ENCODE measurements at places on chromosomes 11 and 22.

DNA sequence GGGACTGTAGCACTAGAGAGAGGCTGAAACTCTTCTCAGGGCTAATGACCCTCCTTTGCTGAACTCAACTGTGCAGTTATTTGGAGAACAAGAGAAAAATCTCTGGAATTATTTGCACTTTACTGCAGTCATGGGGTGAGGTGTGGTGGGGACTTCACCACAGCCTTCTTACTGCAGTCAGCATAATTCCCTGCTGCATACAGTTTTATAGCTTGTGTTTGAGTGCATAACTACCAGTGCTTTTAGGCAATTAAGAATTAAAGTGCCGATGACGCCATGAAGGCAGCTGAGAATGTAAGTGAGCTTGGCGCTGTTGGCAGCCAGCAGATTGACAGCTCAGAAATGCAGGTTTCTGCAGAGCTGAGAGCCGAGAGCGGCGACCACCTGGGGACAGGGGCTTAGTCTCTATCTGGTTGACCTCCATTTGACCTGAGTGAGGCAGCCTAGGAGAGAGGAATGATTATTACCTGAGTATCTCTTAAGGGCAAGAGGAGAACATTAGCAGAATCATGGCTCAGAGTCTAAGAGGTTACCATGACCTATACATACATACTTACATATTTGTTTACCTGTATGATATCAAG, 830.0 kb downstream of the NTM start:
- no peak for DNase-seq

DNA sequence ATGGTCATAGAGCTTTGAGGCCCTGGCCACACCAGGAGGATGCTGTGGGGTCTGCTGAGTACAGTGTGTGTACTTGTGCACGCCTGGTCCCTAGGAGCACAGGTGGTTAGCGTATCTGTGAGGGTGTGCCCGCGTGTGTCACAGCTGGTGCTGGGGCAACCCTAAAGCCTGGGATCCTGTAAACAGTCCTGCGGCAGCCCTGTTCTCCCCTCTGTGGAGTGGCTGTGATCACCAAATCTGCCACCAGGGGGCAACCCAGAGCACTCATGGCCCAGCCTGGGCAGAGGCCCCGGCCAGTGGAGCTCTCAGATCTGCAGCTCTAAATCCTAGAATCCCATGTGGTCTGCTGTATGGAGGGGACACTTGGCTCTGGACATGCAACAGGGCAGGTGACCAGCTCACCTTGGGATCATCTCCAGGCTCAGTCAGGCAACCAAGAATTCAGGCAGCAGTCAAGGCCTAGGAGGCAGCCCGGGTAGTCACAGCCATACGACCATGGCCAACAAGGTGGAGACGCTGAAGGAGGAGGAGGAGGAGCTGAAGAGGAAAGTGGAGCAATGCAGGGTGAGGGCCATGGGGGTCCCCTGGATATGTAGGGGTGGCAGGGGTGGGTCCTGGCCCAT, 3.9 kb downstream of the SH3BP1 start:
- peak; percentile 91 for DNase-seq

DNA sequence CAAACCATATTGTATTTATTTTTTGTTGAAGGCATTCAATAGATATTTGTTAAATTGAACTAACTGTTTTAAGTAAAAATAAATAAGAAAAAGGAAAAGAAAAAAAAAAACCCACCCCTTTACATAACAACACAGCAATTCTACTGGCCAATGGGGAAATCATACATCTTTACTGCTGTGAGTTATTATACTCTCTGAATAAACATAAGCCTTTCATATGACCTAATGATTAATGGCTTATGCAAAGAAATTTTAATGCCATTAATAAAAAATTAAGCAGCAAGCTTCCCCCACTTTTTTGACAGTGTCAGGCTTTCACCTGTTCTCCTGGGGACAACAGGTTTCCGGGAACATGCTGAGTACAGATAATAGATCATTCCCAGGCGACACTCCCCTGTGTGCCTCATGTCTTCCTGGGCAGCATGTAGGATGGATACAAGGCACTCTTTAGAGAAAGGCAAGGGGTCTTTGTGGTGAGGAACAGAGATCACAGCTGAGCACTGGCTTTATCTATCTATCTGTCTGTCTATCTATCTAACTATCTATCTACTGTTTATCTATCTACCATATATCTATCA, 676.0 kb downstream of the NTM start:
- DNase-seq, result no peak

DNA sequence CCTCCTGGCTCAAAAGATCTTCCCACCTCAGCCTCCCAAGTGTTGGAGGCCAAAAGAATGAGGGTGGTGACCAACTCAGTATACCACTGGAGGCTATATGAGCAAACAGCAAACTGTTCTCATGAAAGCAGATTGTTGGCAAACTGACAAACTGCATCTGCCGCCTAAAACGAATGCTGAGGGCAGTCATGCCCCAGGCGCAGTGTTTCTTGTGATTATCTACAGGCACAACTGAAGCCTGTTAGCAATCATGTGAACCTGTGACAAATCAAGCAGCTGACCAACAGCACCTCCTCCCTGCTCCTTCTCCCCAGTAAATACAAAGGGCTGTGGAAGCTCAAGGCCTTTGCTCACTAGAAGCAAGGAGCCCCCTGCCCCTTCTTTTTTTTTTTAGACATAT, 47.8 kb downstream of the BTBD10 start:
- no peak for DNase-seq

DNA sequence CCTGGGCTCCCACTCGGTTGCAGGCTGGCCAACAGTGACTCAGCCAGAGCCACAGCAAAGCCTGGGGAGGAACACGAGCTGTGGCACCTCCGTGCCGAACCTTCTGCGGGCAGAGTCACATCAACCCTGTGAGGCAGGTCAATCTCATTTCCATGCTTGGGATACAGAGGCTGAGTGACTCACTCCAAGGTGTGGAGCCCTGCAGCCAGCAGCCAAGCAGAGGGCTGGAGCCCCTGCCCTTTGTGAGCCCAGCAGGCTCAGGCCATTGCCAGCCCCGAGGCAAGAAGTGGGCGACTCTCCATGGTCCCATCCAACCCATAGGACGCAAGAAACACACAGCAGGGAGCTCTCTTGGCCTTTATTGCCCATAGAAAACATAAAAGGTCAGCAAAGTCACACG, 21.4 kb downstream of the CSNK1E start:
- DNase-seq, result no peak

DNA sequence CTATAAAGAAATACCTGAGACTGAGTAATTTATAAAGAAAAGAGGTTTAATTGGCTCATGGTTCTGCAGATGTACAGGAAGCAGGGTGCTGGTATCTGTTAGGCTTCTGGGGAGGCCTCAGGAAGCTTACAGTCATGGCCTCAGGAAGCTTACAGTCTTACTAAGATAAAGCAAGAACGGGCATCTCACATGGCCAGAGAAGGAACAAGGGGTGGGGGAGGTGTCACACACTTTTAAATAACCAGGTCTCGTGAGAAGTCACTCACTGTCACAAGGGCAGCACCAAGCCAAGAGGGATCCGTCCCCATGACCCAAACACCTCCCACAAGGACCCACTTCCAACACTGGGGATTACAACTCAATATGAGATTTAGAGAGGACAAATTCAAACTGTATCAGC, 192.8 kb upstream of the B3GAT1 start:
- DNase-seq, result no peak

- no peak for DNase-seq
Measured at GRCh38 chr22:36166518-36167220, 6.1 kb upstream of the APOL3 start.

DNA sequence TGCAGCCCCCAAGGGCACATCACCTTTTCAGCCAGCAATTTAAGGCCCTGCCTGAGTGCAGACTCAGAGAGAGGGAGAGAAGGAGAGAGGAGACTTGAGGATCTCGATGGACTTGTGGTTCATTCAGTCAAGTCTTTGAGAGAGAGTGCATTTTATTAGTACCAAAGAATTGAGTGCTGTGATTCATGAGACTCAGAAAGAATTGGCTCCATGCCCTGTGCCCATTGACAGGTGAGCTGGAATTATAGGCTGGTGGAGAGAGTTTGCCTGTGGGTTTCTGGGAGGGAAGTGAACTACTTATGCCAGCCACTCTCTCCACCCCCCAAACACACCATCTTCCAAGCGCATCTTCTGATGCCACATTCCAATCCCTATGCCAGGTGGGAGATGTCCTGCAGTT, 236.8 kb downstream of the MN1 start:
- no peak for DNase-seq

DNA sequence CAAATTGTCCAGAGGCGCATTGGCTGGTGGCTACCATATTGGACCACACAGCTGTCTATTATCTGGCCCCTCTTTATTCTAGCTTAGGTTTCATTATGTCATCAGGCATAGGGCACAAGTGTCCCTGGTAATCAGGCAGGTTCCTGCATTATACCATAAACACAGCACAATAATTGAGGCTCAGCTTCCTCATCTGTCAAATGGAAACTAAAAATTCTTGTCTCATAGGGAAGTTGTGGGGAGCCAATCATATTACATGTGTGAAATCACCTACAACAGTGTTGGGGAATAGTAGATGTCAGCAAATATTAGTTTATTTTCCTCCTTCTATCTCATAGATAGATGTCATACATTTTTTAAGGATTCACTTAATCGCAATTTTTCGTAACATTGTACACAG, 231.0 kb upstream of the SORL1-AS1 start:
- no peak for DNase-seq

DNA sequence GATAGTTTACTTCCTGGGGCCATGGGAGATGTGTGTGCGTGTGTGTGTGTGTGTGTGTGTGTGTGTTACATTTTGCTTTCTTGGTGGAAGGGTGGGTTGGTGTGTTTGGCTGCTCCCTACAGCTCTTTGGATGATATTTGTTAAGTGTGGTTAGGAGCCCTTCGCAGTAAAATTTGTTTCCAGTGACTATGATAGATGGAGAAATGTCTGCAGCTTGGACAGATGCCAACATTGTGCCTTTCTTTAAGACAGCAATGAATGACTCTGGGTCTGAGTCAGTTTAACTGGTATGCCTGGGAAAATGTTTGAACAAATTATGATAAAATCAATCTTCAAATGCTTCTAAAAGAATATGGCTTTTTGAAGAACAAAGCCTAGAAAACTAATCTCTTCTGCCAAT, 102.7 kb upstream of the TRPC6 start:
- DNase-seq, result no peak

DNA sequence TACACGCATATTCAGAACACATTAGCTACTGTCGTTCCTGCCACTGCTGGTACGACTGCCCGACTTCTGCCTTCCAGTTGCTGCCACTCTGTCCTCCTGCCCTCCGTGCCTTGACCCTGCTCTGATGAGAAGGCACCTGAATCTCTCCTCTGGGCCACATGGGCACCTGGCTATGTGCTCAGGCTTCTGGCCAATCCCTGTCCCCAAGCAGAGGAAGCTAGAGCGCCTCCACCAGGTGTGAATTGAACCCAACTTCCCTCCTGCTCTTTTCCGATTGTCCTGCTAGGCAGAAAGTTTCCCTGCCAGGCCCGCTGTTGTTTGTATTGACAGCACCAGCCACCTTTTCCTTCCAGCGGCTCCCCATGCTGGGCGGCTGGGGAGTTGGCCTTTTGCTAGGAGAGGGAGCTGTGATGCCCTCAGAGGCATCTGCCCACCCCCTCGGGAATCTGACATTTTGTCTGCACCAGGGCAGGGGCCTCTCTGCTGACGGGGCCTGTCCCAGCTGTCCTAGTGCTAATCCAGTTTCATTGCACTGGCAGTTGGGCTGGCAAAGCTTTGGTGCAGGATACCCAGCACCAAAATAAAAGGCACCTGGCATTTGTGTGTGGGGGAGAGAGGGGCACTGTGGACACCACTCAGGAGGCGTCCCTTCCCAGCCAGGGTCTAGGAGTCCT, 118.0 kb downstream of the GRIK4 start:
- DNase-seq, result no peak

DNA sequence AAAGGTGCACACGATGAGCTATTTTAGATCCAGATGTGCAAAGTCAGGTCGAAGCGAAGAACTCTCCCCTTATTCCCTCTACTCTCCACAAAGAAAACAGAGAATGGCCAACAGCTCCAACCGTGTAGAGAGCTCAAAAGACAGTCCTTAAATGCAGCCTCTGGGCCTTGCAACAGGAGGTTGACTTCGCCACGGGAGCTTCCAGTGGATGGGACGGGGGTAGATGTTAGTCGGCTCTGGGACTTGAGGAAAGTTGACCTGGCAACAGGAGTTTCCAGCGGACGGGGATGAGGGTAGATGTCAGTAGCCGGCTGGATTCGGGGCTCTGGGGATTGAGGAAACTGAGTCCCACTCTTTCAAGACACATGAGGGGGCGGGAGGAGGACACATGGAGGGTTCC, 450.4 kb downstream of the BRD1 start:
- no peak for DNase-seq

DNA sequence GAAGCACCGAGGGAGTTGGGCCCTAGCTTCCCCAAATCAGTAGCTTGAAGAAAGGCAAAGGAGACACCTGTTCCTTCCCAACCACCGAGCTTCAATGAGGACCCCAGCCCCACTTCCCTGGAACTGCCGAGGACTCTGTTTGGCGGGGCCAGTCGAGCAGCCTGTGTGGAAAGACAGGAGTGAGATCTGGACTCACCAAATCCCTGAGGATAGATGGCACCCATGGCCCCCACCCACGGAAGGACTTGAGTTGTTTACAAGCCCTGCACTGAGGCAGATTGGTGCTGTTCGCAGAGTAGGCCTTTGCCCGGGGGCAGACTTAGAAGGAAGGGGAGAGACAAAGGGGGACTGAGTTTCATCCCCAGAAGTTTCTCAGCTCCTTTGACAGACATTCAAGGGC, 64.6 kb downstream of the FEZ1 start:
- DNase-seq, result no peak

DNA sequence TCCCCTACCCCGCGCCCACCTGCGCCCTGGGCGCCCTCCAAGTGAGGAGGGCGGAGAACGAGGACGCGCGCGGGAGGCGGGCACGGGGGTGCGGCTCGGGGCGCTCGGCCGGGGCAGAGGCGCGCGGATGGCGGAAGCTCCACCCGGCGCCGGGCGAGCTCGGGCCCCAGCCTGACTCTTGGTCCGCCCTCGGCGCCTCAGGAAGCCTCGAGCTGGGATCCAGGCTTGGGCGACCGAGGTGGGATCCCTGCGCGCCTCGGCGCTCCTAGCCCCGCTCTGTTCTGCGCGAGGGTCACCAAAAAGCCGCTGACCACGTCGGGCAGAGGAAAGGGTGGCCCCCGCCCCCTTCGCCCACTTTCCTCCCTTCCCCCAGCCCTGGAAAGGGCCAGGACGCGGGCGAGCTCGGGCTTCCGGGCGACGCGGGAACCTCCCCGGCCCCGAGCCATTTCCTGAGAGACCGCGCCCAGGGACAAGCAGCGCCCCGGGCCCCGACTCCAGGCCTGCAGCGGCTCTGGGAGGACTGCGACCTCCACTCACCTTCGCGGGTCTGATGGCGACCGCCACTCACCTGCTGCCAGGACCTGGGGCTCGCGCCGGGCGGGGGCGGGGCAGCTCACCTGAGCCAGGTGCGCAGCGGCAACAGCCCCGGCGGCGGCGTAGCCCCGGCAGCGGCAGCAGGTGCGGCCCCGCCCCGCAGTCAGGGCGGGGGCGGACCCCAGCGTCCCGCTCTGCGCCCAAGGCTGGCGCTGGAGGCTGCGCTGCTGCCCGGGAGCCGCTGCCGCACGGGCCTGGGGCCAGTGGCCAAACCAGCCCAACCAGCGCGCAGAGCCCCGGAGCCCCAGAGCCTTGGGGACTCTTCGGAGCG, 2.2 kb upstream of the SIGIRR start:
- no peak for DNase-seq

GRCh38 chr11:85884581-85885021, 29.4 kb downstream of the CCDC83 start:
- DNase-seq, result no peak

GRCh38 chr22:22787786-22788459, 99.7 kb upstream of the IGLL5 start:
- DNase-seq, result peak; percentile 44

All from stimulated activated CD4-positive, alpha-beta T cell treated with anti-CD3 and anti-CD28 coated beads, Interleukin-1b, Interleukin-23, amount 100 ng/mL, for 1 hour (primary cell).